Stimulated activated CD8-positive, alpha-beta memory T cell treated with anti-CD3 and anti-CD28 coated beads, Interleukin-4, amount 100 ng/mL, for 48 hours (primary cell): ENCODE measurements at places on chromosomes 12 and 14.

- no peak for DNase-seq
Observed at GRCh38 chr14:101360054-101360911, 201.0 kb upstream of the DIO3 start.

- no peak for DNase-seq
Observed at GRCh38 chr14:101503431-101504095, 57.7 kb upstream of the DIO3 start.

GRCh38 chr12:46450279-46450748 is 77.7 kb upstream of the SLC38A2 start:
- DNase-seq, result no peak

- no peak for DNase-seq
Observed at GRCh38 chr12:130498589-130499385, 161.1 kb downstream of the PIWIL1 start.

DNA sequence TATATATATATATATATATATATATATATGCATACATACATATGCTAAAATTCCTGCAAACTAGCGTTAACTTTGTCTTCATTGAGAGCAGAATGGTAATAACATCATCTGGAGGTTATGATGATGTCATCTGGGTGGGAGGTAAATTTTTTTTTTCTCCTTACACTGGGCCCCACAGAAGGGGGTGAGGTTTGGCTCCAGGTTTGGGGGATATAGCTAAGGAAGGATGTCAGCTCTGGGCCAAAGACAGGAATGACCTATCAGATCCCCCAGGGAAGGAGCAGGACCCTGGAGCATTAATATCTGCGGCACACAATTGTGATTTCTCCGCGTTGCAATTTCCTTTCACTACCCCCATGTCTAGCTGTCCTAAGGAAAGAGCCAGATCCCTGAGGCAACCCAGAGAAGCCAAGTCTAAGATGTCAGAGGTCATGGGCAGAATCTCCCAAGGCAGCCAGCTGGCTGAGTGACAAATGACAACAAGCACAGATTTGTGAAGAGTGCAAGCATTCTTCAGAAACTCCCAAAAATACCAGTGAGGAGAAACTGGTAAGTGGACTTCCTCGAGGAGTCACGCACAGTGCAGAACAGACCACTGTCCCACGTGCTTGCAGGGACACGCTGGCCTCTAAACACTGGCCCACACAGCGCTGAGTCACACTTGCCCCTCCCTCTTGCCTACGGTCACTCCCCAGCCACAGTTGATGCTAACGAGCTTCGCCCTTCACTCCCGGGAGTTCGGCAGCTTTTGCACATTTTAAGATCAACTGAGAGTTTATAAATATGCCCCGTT is 9.9 kb downstream of the UBC start:
- no peak for DNase-seq

DNA sequence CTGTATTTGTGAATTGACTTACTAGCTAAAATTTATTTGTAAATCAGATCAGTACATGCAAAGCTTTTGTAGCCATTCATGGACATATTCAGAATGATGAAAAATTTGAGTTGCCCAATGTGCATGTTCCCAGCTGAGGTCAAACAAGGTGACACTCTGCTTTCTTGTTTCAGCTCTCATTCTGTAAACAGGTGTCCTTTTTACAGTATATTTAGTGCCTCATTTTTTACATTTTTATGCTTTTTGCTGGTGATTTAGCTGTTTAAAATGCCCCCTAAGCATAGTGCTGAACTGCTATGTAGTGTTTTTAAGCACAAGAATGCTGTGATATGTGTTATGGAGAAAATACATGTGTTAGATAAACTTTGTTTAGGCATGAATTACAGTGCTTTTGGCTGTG is 76.3 kb downstream of the MIA2 start:
- no peak for DNase-seq

DNA sequence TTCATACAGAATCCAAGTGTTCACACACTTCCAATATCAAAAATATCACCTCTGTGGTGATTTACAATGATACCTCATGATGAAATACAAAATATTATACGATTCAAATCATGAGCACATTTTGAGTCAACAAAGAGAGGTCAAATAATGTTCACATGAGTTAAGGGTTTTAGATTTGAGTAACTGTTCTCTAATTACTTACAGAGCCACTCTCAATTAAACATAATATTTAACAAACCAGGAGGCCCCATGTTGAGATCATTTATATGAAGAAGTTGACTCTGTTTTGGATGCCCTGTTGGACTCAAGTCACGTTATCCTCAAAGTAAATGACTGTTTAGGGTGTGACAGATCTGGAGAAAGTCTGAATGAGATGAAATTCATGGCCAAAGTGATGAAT is 53.5 kb downstream of the NUAK1 start:
- no peak for DNase-seq

DNA sequence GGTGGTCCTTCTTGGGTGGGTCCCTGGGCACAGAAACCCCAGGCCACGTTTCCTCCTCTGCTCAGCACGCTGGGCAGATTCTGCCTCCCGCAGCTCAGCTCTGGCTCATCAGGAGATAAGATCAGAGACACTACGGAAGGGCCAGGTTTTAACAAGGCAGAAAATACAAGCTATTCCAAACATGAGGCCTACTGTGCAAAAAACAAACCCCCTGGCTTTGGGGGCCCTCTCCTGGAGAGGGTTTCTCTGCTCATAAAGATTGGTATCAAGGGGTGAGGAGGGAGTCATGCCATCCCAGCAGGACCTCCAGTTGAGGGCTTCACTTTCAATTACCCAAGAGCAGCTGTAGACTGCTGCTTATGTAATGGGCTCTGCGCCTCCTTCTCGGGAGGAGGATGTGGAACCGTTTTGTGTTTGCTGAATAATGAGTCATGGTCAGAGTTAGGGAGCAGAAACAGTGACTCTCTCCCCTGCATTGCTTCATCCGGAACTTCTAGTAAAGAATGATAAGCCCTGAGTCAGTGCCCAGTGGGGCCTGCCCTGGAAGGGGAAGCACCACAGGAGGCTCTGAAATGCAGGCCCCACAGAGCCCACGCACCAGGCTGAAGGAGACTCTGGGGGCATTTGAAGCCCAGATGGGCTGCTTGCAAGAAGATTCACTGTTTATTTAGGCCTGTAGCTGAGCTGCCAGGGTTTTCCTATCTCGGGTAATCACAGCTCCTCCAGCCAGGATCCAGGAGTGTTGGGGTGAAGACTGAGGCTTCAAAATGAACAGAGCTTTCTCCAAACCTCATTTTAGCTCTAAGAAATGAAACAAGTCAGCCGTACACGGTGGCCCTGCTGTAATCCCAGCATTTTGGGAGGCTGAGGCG is 79.3 kb downstream of the SSPN start:
- peak; percentile 70 for DNase-seq

GRCh38 chr12:5395443-5396271 is 36.3 kb upstream of the NTF3 start:
- no peak for DNase-seq

DNA sequence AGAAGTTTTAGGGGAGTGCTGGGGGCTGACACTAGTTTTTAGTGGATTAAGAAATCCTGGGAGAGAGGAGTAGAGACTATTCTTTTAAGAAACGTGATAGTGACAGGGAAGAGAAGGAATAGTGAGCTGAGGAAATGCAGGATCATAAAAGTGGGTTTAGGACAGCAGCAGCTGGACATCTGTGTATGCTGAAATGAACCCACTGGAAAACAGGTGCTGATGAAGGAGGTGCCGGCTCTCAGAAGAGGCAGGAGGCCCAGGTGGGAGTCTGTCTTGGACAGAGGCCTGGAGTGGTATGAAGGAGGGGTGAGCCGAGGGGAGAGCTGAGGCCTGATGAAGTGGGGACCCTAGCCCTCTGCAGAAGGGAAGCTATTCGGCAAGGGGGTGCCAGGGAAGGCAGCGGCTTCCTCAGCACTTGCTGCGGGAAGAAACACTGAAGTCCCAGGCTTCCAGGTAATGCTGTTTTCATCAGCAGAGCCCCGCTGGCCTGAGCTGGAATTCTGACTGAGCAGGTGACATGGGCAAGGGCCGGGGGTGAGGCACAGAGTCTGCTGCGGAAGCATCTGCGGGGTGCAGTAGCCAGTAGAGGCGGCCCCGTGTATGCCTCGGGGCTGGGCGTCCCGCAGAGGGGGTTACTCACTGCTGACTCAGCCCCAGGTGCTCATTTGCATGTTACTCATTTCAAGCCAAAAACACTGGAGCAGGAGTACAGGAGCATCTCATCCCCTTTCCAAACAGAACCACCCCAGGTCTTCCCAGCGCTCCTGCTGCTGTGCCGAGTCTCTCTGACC is 89.7 kb downstream of the TMCC3 start:
- DNase-seq, result peak; percentile 48

- no peak for DNase-seq
Observed at GRCh38 chr12:54444206-54444605, 25.1 kb upstream of the ITGA5 start.

- no peak for DNase-seq
Observed at GRCh38 chr12:117042171-117042842, 56.9 kb downstream of the TESC start.

DNA sequence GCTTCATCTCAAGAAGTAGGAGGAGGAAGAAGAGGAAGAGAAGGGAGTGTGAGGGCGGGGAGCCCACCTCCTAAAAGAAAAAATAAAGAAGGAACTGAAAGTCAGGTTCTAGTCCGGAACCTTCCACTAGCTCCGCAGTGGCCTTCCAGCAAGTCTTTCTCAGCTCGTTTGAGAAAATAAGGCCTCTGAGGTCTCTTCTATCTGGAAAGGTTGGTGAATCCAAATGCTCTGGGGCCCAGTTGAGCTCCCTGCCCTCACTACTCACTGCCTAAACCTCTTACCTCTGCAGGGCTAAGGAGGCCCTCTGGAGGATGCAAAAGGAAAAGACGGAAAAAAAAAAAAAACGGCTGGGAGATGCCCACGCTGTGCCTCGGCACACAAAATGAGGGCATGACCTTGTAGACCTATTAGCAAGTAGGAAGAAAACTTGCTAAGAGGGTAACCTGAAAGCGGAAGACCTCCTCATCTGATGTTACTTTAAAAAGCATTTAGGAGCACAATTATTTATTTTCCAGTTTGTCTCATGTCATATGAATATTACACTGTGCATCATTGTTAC is 35.9 kb downstream of the FBLN5 start:
- peak; percentile 45 for DNase-seq

- no peak for DNase-seq
Observed at GRCh38 chr12:104154286-104154685, 16.3 kb upstream of the NFYB start.

- DNase-seq, result no peak
Observed at GRCh38 chr12:73383584-73384222, 1111.5 kb downstream of the TRHDE start.

DNA sequence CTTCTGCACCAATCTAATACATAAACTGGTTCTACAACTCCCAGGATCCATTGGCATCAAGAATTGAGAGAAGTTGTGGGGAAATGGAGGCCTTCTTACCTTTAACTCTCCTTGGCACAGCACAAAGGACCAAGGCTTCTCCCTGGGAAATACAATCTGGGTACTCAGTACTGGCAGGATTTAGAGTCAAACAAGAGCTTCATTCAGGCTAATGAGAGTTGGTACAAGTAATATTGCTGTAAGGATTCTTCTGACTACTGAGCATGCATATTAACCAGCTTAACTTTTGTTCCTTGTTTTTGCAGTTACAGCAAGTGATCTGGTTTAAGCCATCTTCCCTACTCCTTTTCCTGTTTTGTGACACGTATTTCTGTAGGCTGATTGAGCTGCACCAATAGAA is 76.2 kb upstream of the FERMT2 start:
- no peak for DNase-seq

DNA sequence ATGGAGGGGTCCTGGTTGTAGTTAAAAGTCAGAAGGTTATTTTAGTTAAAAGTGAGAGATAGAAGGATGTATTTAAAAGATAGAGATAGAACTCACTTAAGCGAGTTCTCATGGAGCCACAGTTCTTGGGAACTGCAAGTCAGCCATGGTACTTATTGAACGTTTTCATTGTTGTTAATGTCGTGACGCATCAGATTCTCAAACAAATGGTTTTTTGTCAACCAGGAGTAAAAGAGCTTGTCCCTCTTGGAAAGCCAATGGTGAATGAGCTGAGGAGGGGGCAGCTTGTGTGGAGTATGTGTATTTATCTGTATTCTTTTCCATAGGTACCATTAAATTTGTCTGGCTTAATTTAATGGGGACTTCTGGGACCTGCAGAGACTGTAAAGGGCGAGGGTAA is 68.6 kb downstream of the FIGNL2 start:
- DNase-seq, result no peak

- DNase-seq, result no peak
Observed at GRCh38 chr14:26338231-26338630, 259.6 kb downstream of the NOVA1 start.

GRCh38 chr14:64708148-64709004 is 4.2 kb downstream of the PLEKHG3 start:
- DNase-seq, result no peak

GRCh38 chr14:63480599-63480998 is 62.6 kb downstream of the PPP2R5E start:
- DNase-seq, result no peak

DNA sequence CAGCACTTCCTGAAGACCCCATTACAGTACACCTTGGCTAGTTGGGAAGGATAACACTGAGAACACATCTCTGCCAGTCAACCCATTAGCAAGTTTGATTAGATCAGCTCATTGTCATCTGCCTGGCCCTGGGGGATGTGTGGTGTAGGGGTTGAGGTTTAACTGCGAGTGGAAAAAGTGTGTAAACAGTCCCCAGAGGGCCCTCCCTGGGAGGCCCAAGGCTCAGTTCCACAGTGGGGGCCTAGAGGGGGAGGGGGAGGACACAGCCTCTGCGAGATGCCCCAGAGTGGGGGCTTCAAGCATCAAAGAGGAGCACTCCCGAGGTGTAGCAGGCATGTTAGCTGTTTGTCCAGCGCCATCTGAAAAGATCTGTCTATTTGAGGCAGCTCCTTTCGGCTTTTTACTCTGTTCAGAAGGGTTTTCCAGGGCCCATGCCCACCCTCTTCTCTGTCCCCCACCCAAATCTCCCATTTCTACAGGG is 344 bp downstream of the LPAR5 start:
- peak; percentile 79 for DNase-seq

GRCh38 chr12:40312982-40313576 is 88.3 kb downstream of the LRRK2 start:
- no peak for DNase-seq

DNA sequence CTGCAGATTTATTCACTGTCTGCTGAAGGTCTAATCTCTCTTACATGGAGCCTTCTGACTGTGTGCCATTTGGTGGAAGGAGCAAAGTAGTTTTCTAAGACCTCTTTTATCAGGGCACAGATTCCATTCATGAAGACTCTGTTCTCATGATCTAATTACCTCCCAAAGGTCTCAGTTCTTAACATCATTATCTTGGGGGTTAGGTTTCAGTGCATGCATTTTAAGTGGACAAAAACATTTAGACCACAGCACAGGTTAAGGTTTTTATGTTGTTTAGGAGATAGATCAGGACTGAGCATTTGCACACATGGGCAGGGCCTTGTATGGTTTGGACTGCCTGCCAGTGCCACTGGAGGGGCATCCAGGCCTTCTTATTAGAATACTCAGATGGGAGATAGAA is 746.1 kb downstream of the C12orf50 start:
- no peak for DNase-seq

- DNase-seq, result no peak
Observed at GRCh38 chr14:85572845-85573244, 42.9 kb downstream of the FLRT2 start.
